ENCODE measurements at places on chromosomes 2 and 18.
A peak's percentile ranks its signal among the peaks of the same experiment; 100 is the strongest.

DNA sequence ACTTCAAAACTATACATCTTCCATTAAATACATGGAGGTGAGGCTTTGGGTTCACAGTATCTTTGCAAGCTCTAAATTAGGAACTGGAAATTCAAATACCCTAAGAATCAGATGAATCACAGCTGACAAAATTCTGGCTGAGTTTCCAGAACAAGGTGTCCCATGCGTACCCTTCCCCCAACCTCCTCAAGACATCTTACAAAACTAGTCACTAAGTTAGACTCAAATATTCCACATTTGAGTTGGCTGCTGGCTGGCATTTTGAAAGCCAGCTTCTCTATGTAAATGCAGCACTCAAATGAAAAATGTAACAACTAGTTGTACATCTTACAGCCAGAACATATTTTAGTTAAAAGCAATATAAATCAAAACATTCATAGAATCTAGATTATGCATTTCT lies 131.0 kb upstream of the ARL5A start:
- DNase-seq, result no peak

GRCh38 chr2:16716024-16716423 lies 50.4 kb upstream of the CYRIA start:
- no peak for DNase-seq

DNA sequence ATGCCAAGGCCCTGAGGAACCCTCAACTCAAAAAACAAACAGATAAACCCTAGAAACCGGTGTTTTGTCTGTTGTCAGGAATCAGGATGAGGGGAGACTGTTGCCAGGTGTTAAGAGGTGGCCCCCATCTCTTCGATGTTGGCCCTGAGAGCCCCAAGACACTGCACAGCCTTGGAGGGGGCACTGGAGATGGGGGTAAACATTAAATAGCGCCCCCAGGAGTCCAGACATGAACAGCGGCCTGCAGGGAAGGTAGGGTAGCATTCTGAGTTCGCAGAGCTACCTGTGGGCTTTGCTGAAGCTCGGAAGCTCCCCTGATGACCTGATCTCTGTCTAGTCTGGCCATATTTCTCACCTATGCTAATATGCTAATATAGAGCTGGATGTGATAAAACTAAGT lies 97.6 kb upstream of the SMAD2 start:
- DNase-seq, result no peak

DNA sequence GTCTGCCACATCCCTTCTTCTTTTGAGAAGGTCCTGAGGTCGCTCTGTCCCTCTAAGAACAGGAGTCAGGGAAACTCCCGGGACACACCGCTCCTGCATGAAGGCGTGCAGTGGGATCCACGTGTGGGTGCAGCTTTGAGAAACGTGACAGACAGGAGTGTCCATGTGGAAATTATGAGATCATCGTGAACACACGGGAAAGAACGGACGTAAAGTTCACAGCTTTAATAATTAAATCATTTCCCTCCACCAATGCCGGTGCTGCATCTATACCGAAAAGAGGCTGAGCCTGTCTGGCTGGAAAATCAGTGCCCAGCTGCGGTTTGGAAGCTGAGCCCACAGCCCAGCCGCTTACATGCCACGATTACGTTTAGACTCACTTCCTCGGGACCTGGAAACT lies 372.4 kb upstream of the SALL3 start:
- DNase-seq, result no peak

- DNase-seq, result no peak
Observed at GRCh38 chr2:158315803-158316414, 140.6 kb downstream of the CCDC148 start.

GRCh38 chr2:68185541-68186164 lies 28.0 kb downstream of the PNO1 start:
- DNase-seq, result no peak

DNA sequence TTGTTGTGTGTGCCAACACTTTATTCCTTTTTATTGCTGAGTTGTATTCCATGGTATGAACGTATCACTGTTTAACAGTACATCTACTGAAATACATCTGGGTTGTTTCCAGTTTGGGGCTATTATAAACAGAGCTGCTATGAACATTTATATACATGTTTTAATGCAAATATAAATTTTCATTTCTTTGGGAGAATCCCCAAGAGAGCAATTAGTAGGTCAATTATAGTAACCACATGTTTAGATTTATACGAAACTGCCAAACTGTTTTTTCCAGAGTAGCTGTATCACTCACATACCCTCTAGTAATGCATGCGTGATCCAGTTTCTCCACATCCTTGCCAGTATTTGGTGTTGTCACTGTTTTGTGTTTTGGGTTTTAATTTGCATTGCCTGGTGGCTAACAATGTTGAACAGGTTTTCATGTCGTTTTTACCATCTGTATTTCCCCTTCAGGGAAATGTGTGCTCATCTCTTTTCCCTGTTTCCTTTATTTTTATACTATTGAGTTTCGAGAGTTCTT lies 81.0 kb downstream of the TMEM131 start:
- peak; percentile 26 for DNase-seq

DNA sequence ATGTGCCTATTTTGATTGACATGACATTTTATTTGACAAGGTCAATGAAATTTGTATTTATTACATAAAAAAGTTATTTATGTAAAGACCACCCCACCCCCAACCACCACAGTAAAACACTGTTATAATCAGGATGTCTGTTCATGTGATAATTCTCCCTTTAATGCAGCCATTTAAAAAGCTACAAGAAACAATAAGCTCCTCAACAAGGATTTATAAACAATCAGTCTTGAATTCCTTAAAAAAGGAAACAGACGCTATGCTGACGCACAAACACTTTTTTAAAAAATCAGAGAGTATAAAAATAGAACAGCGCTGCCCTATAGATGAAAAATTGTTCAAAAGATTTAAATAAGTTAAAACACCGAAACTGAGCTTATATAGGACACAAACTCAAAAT lies 102.2 kb downstream of the SOS1 start:
- no peak for DNase-seq

- DNase-seq, result no peak
Observed at GRCh38 chr2:206462240-206462854, 19.0 kb downstream of the ADAM23 start.

DNA sequence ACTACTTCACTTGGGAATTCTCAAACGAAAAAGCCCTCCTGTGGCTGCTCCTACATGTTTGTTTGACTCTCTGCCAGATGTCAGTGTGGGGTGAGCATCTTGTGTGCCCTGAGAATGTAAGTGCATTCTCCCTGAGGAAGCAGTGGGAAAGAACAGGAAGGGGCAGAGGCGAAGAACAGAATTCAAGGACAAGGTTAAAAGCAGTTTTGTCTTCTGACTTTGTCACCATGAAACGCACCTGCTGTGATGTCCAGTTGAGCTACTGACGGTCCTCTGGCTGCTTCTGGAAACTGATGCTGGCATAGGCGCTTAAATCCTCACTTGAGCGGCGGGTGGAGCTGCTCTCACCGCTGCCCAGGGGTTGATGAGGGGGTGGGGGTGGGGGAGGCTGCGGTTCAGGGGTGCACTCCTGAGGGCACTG lies 4.9 kb downstream of the IRS1 start:
- no peak for DNase-seq

- DNase-seq, result no peak
Observed at GRCh38 chr2:157810037-157810436, 66.1 kb downstream of the ACVR1 start.

DNA sequence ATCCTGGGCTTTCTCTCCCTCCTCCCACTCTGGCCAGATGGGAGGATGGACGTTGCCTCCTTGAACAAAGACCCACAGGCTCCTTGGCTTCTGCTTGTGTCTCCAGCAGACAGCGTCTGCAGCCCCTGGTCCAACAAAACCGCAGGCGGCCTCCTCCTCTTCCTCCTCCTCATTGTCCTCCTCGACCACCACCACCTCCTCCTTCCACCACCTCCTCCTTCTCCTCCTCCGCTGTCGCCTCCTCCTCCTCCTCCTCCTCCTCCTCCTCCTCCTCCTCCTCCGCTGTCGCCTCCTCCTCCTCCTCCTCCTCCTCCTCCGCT lies 45.7 kb upstream of the ALPP start:
- no peak for DNase-seq

GRCh38 chr2:196538189-196538588 lies 101.3 kb upstream of the CCDC150 start:
- DNase-seq, result no peak

DNA sequence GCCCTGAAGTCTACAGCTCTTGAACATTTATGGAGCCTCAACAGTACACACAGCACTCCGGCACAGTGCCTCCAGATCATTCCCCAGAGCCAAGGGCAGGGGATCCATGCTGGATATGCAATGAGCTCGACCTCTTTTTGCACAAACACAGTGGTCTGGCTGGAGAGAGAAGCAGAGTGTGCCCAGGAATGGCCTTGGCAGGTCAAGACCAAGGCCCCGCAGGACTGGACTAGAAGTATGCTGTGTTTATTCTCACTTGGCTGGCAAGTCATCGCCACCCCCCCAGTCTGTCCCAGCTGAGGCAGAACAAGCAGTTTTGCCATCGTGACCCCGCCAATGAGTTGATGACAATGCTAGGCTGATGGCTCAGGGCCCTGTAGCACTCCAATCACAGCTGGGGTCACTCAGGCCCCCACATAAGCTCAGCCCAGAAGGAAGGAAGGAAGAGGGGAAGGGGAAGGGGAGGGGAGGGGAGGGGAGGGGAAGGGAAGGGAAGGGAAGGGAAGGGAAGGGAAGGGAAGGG lies 212.1 kb downstream of the TTC32 start:
- no peak for DNase-seq

- no peak for DNase-seq
Observed at GRCh38 chr18:51346404-51346803, 148.9 kb upstream of the MEX3C start.

GRCh38 chr2:170409164-170409535 lies 231.2 kb downstream of the MYO3B start:
- peak; percentile 23 for DNase-seq

- DNase-seq, result no peak
Observed at GRCh38 chr2:44852594-44852993, 88.9 kb upstream of the SIX3 start.

GRCh38 chr2:157194844-157195243 lies 62.7 kb upstream of the GALNT5 start:
- DNase-seq, result no peak

DNA sequence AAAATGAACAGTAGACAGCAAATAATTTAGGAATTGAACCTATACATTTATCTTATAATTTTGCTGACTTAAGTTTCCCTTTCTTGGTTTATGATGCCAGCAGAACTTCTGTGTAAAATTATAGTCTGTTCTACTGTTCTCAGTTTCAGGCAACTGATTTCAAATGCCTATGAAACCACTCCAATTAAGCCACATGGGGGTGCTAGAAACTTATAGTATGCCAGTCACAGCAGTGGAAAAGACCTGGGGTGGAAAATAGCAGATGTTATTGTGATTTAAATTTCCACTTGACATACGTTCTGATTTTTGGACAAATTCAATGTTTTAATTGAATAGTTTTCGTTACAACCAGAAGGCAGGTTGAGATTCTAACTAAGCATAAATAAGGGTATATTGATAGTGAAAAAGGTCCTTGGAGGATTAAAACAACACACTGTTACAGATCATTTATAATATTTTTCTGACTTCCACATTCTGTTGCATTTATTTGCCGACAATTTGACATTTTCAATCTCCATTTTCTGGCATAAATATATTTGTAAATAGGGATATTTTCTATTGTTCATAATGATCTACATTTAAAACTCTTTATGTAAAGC lies 61.4 kb downstream of the CPS1 start:
- DNase-seq, result no peak

GRCh38 chr2:164920430-164920829 lies 34.9 kb downstream of the SLC38A11 start:
- peak; percentile 88 for DNase-seq

GRCh38 chr2:3692375-3692774 lies 11.0 kb upstream of the DCDC2C start:
- DNase-seq, result no peak

DNA sequence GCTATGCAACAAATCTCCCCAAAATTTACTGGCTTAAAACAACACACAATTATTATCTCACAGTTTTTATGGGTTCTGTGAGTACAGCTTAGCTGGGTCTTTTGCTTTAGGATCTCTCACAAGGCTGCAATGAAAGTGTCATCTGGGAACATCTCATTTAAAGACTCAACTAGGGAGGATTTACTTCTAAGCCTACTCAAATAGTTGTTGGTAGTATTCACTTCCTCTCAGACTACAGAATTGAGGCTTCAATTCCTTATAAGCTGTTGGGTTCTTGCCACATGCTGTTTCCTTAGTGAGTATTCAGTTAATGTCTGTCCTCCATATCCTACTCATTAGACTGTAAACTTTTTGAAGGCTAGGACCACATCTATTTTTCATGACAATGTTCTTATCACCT lies 72.3 kb downstream of the MDH1 start:
- DNase-seq, result peak; percentile 96

DNA sequence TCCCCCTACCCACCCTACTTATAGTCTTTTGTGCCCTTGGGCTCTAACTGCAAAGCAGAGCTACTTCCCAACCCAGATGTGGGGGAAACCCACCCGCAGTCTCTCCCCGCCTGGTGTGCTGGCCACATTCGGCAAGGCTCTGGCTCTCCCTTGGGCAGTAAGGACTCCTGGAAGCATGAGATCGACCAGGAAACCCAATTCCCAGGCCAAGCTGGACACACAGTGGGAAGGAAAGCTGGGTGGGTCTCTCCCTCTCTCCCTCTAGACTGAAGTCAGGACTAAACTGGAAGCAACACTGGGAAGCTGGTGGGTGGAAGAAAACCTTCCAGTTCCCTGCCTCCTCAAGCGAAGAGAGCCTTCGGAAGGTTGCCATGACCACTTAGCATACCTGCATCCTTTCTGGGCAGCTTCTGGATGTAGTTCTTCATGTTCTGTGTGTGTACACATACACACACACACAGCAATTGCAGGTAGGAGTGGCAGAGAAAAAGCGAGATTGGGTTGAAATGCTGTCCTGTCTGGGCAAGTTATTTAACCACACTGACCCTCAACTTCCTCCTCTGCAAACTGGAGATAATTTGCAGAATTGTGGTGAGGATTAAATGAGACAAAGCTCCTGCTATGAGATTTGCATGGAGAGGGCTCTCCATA lies 33.9 kb downstream of the ZBTB7C start:
- no peak for DNase-seq

GRCh38 chr2:171522788-171523087 lies 464 bp downstream of the CYBRD1 start:
- no peak for DNase-seq

- no peak for DNase-seq
Observed at GRCh38 chr2:60212181-60212945, 341.1 kb downstream of the BCL11A start.

- no peak for DNase-seq
Observed at GRCh38 chr2:106983305-106983704, 97.3 kb upstream of the ST6GAL2 start.

- DNase-seq, result no peak
Observed at GRCh38 chr2:3392216-3392615, 12.7 kb downstream of the TRAPPC12 start.

GRCh38 chr2:29749843-29750242 lies 171.5 kb downstream of the ALK start:
- no peak for DNase-seq

- DNase-seq, result no peak
Observed at GRCh38 chr2:159817283-159817682, 19.3 kb upstream of the CD302 start.

GRCh38 chr18:33576999-33577646 lies 896 bp upstream of the ASXL3 start:
- DNase-seq, result no peak

GRCh38 chr2:223418131-223418530 lies 184.0 kb downstream of the SCG2 start:
- no peak for DNase-seq
